Fibroblast of skin of scalp (primary cell): ENCODE measurements at places on chromosomes 7 and 10.
A peak's percentile ranks its signal among the peaks of the same experiment; 100 is the strongest.

DNA sequence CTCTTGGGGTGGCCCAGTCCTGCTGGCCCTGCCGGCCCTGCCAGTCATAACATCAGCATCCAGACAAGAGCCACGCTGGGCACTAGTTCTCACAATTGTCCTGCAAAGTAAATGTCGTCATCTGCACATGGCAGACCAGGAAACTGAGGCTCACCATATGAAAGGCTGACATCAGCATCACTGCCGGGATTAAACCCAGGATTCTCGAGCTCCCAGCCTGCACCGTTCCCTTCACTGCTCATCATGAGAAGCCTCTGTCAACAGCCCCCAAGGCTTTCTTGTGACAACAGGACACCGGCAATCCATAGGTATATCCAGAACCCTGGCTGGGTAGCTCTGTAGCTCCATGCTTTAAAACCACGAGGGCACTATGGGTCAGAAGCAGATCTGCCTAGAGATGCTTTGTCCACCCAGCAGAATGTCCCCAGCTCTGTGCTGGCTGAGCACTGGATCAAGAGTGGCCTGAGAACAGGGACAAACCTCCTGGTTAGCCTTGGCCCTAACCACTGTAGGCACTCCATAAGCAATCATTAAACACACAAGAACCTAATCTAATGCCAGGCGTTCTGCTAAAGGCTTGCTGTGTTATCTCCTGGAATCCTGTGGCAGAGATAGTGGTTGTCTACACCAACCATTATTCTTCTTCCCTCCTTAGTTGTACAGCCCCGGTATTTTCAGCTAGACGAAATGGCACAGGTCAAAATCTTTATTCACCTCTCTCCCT lies 41.2 kb upstream of the C10orf71 start:
- DNase-seq: no peak

- no peak for DNase-seq
Observed at GRCh38 chr7:1235501-1236131, 2.9 kb downstream of the UNCX start.

- no peak for DNase-seq
Observed at GRCh38 chr10:83806717-83807116, 332.6 kb upstream of the GHITM start.

- DNase-seq: no peak
Observed at GRCh38 chr10:102426803-102427287, 5.5 kb downstream of the CUEDC2 start.

- peak; percentile 50 for DNase-seq
Observed at GRCh38 chr7:110001254-110001938, 1089.5 kb upstream of the LRRN3 start.

- no peak for DNase-seq
Observed at GRCh38 chr7:99824091-99824490, 3.7 kb upstream of the CYP3A43 start.

GRCh38 chr7:36387435-36388231 lies 2.0 kb upstream of the ANLN start:
- DNase-seq: no peak

- DNase-seq: no peak
Observed at GRCh38 chr10:124509880-124510632, 48.4 kb downstream of the LHPP start.

- DNase-seq: no peak
Observed at GRCh38 chr10:133342942-133343341, 4.2 kb upstream of the PRAP1 start.

DNA sequence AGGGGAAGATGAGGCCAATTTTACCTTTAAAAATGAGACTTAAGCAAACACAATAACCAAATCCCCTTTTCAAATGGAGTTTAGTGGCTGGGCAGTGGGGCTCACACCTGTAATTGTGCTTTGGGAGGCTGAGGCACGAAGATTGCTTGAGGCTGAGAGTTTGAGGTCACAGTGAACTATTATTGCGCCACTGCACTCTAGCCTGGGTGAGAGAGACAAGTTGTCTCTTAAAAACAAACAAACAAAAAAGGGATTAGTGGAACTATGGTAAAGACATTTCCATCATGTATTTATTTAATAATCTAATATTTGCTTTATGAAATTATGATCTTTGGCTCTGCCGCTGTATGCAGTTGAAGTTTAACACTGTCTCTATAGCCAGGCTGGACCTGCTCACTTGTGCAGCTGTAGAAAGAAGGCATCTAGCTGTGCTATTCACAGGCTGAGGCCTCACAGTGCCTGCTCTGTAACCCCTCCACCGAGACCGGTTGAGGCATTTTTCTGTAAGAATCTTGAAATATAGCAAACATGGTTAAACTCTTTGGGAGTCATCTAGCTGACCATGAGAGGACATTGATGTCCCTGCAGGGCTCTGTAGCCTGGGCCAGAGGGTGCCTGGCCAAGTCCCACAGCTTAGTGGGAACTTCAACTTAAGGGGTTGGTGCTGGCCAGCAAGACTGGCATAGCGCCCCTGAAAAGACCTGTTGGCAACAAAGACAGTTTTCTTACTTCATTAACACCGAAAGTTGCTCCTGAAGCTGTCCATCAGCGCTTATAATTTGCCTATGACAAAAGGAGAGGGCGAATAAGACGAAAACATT lies 131.8 kb downstream of the BMPER start:
- no peak for DNase-seq

DNA sequence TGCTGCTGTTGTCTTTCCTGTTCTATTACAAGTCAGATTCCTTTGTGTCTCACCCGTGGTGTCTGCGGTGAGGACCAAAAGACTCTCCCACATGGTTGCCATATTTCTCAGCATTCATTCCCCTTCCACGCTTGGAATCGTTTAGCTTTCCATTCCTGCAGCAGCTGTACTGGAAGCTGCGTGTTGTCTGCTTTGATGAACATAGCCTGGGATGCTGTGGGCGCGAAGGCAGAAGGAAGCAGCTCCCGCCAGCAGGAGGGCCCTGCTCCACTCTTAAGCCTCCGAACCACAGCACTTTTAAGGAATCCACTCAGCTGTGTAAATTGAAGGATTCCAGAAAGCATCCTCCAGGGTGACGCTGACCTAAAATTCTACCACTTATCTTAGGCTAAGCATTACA lies 303.6 kb upstream of the PITRM1 start:
- DNase-seq: peak; percentile 88

GRCh38 chr7:26013551-26014083 lies 138.4 kb upstream of the NFE2L3 start:
- DNase-seq: no peak

DNA sequence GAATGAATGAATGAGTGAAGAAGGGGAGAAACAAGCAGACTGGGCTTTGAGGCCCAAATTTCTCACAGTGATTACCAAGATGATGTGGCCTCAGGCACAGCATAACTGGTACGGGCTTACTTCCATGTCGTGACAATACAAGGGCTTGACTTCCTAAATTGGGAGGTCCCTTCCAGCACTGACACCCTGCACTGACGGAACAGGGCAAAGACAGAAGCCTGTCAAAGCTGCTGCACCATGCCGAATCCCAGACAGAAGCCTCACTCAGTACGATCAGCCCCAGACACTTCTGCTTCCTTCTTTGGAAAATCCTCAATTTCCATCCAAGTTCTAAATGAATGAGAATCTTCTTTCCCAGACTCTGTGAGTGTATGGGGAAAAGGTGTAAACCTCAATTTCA lies 51.9 kb downstream of the GNA12 start:
- no peak for DNase-seq

GRCh38 chr7:73865738-73866445 lies 4.9 kb downstream of the TMEM270 start:
- peak; percentile 74 for DNase-seq

- DNase-seq: peak; percentile 30
Observed at GRCh38 chr7:17640730-17641377, 299.4 kb downstream of the SNX13 start.

DNA sequence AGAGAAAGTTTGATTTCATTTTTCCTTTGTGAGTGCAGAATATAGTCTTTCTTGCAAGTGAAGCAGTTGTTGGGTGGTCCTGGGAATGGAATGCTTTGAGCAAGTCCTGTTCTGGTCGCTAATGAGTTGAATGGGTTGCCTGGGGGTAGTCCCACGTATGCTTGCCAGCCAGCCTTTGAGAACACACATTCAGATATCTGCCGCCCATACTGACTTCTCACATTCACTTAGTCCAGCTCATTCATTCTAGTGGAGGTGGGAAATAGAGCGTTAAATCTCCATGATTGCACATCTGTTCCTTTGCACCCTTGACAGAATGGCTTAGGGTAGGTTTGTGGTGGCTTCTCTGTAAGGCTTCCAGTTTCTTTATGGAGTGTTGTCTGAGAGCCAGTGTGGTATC lies 256.6 kb downstream of the SORCS3 start:
- DNase-seq: no peak

- no peak for DNase-seq
Observed at GRCh38 chr7:128266529-128266882, 25.4 kb downstream of the LEP start.

GRCh38 chr10:108452533-108452932 lies 1288.0 kb upstream of the SORCS1 start:
- DNase-seq: no peak

DNA sequence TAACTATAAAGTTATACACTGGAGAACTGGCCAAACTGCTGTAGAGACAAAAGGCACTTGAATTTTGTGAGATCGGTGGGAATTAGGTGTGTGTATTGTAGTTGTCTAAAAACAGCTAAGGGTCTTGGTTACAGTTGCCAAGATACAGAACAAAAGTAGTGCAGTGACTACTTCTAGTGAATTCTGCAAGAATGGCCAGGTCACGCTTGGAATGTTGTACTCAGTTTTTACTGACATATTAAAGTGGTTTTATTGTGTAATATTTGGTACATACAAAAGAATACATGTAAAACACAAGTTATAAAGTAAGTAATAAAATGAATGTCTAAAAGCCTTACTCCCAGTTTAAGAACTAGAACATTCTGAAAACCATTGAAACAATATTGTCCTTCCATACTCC lies 42.4 kb downstream of the PRPF18 start:
- no peak for DNase-seq

- DNase-seq: no peak
Observed at GRCh38 chr10:122281018-122281626, 10.0 kb downstream of the BTBD16 start.
